ENCODE measurements at places on chromosomes 7 and 10. TPM values are rescaled to one million over a fixed set of nuclear protein-coding genes. Genes with fewer than 3 reads are reported as not detected.

Gene SPAM1
- total RNA-seq, result not detected

Gene ACTL6B
- total RNA-seq, result not detected

Gene BICC1
- total RNA-seq, result not detected

Gene GPER1
- total RNA-seq, result 0.14 TPM

Gene LRRC17
- total RNA-seq, result not detected

Gene PARG
- 31.6 TPM for total RNA-seq

Gene ZYX
- 116 TPM for total RNA-seq

Gene RASA4
- 54.2 TPM for total RNA-seq

Gene TMEM236
- total RNA-seq, result 0.12 TPM

Gene AOC1
- not detected for total RNA-seq

Gene ANKRD61
- total RNA-seq, result 0.16 TPM

Gene UPK3B
- total RNA-seq, result not detected

Gene DYNC1I1
- total RNA-seq, result 0.10 TPM

Gene ITIH5
- total RNA-seq, result not detected

Gene ASB4
- not detected for total RNA-seq

Gene METTL27
- 0.23 TPM for total RNA-seq

Gene CTNNA3
- total RNA-seq, result not detected

Gene MAGI2
- 0.31 TPM for total RNA-seq

Gene FZD8
- total RNA-seq, result 0.10 TPM

Gene ACHE
- 0.14 TPM for total RNA-seq

Gene ZC3HAV1L
- total RNA-seq, result 13.4 TPM

Gene ZNF789
- 12.6 TPM for total RNA-seq

Gene PDZD7
- 0.14 TPM for total RNA-seq

Gene SEM1
- total RNA-seq, result 35.9 TPM

Gene C7orf57
- total RNA-seq, result 1.1 TPM

Gene SLC16A12
- total RNA-seq, result not detected

Gene CDHR3
- not detected for total RNA-seq

Gene DEPP1
- 0.12 TPM for total RNA-seq

Gene FEZF1
- total RNA-seq, result not detected

Gene CFAP69
- total RNA-seq, result 0.72 TPM

Gene TASOR2
- total RNA-seq, result 63.4 TPM

Gene ASB15
- not detected for total RNA-seq

Gene ITPRID1
- total RNA-seq, result not detected

Gene C7orf33
- not detected for total RNA-seq

Gene CYP2C19
- not detected for total RNA-seq

Gene HOXA3
- total RNA-seq, result not detected

Gene BCCIP
- total RNA-seq, result 156 TPM

Gene GTF2I
- 158 TPM for total RNA-seq

Gene CYP3A5
- total RNA-seq, result not detected

Gene ADAM22
- total RNA-seq, result 2.3 TPM

Gene PODXL
- 0.70 TPM for total RNA-seq

Gene EIF5AL1
- 3.1 TPM for total RNA-seq

Gene UPK3BL2
- 9.6 TPM for total RNA-seq

Gene STAG3
- 21.1 TPM for total RNA-seq

Gene PTPRN2
- total RNA-seq, result 0.74 TPM

Gene STEAP1
- 2.0 TPM for total RNA-seq

Gene ZNF727
- total RNA-seq, result 0.58 TPM

Gene STEAP1B
- total RNA-seq, result 0.18 TPM

Gene HMX3
- total RNA-seq, result 0.24 TPM

Gene KIF11
- 55.0 TPM for total RNA-seq

Gene CHCHD1
- 38.6 TPM for total RNA-seq

Gene CNPY1
- not detected for total RNA-seq

Gene HABP2
- not detected for total RNA-seq

Gene MRC1
- total RNA-seq, result 0.06 TPM

Gene INHBA
- not detected for total RNA-seq

Gene TEX36
- not detected for total RNA-seq

Gene C10orf53
- not detected for total RNA-seq
